ENCODE measurements at places on chromosomes 1 and 21.
A peak's percentile ranks its signal among the peaks of the same experiment; 100 is the strongest.

- H3K4me3 ChIP-seq: no peak overlapping the region
- H3K4me1 ChIP-seq: peaks cover 2% of the 10 kb centered on the region
- DNase-seq: peak; percentile 64
Observed at GRCh38 chr1:16204634-16205333, 7.7 kb downstream of the ARHGEF19 start.

- H3K4me3 ChIP-seq: no peak overlapping the region
- peaks cover 4% of the 10 kb centered on the region for H3K36me3 ChIP-seq
- H3K27me3 ChIP-seq: peaks cover 6% of the 10 kb centered on the region
- peaks cover 3% of the 10 kb centered on the region for H3K4me1 ChIP-seq
- H3K27ac ChIP-seq: no peak overlapping the region
Observed at GRCh38 chr1:58813361-58813760, 29.5 kb upstream of the JUN start.

DNA sequence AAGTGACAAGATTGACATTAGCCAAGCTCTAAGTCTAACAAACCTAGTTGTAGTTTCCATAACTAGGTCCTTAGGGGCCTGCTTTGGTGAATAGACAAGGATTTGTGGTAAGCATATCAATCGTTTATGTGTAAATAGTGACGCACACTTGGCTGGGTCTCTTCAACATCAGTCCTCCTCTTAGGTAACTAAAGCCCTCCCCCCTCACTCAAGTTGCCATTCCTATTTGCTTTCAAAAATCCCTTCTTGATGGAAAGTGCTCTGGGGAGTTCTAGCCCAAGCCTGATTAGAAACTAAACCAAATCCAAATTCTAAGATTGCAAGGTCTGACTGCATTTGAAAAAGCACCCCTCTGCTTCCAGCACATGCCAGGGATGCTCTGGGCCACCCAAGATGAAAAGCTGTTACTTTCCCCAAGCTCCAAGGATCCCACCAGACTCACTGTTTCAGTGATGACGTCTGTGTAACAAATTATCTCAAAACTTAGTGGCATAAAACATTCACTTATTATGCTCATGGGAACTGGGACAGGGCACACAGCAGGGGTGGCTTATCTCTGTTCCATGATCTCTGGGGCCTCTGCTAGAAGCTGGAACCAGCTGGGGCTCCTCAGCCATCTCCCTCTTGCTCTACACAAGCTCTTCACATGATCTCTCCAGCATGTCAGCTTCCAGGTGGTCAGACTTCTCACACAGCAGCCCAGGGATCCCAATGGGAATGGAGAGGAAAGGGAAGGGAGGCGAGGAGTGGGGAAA is 74.1 kb downstream of the RRAGC start:
- H3K36me3 ChIP-seq: no peaks in the 10 kb centered on the region
- H3K27me3 ChIP-seq: peaks cover 14% of the 10 kb centered on the region
- H3K4me1 ChIP-seq: peaks cover 81% of the 10 kb centered on the region
- peak overlapping the region; percentile 99 for H3K27ac ChIP-seq

- peaks cover 3% of the 10 kb centered on the region for H3K4me1 ChIP-seq
- H3K27ac ChIP-seq: no peak overlapping the region
- no peak overlapping the region for H3K4me3 ChIP-seq
- DNase-seq: no peak
Observed at GRCh38 chr1:81144240-81144825, 656.4 kb upstream of the ADGRL2 start.

GRCh38 chr1:119631433-119632102 is 16.5 kb downstream of the ZNF697 start:
- peaks cover 30% of the 10 kb centered on the region for H3K4me1 ChIP-seq
- H3K36me3 ChIP-seq: no peaks in the 10 kb centered on the region
- H3K4me3 ChIP-seq: peak overlapping the region; percentile 14
- peak; percentile 46 for DNase-seq

DNA sequence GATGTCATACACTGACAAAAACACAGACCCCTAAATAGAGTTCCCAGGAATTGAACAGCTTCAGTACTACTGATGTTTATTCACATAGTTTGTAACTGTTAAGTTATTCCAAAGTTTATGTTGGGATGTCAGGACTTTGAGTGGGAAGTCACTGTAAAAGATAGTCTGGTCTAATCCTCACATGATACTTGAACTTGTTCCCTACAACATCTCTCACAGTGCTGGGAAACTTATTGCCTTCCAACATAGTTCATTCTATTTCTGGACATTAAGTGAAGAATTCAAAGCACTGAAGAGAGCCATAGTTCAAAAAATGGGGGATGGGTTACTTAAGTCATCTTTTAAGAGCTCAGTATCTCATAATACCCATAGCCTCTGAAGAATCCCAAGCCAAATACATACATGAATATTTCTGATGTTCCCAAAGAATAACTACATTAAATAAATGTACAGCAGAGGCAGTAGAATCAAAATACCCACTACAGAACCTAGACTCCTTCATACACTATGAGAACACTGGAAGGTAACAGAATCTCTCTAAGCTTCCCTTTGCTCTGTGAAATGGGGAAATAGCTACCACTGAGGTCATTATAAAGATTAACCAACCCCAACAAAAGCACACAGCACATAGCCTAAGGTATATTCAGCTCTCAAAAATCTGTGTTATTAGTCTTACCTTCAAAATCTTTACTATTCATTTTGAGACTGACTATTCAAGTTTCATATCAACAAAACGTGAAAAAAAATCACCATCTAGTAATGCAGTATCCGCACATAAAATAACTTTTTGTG is 81.4 kb downstream of the ESRRG start:
- H3K27ac ChIP-seq: no peak overlapping the region
- H3K4me1 ChIP-seq: no peaks in the 10 kb centered on the region
- no peak for DNase-seq
- H3K27me3 ChIP-seq: no peaks in the 10 kb centered on the region
- H3K4me3 ChIP-seq: no peak overlapping the region
- no peaks in the 10 kb centered on the region for H3K36me3 ChIP-seq

GRCh38 chr1:173329726-173330125 is 122.6 kb upstream of the TNFSF4 start:
- H3K36me3 ChIP-seq: no peaks in the 10 kb centered on the region
- no peaks in the 10 kb centered on the region for H3K27me3 ChIP-seq
- H3K4me3 ChIP-seq: no peak overlapping the region
- H3K27ac ChIP-seq: no peak overlapping the region
- DNase-seq: no peak
- no peaks in the 10 kb centered on the region for H3K4me1 ChIP-seq

DNA sequence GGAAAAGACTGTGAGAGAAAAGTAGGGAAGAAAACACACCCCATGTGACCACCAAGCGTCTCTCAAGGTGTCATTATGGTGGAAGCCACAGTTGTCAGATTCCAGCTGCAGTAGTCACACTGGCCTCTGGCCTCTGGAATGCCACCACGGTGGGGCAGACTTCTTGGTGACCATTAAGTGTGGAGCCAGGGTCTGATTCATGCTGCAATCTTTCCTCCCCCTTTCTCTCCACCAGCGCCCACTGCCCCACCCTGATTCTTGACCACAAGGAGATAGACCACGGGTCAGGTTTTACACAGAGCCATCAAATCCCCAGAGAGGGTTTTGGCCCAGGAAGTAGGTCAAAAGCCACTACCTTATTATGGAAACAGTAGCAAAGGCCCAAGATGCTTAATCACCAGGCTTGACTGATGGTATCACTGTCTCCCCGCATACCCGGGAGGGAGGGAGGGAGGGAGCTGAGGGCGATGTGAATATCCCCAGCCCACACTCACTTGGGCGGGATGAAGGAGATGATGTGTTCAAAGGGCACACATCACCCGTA is 52.7 kb upstream of the GRHL3 start:
- no peak overlapping the region for H3K4me3 ChIP-seq
- no peaks in the 10 kb centered on the region for H3K36me3 ChIP-seq
- H3K27ac ChIP-seq: no peak overlapping the region
- H3K27me3 ChIP-seq: peaks cover 2% of the 10 kb centered on the region
- no peaks in the 10 kb centered on the region for H3K4me1 ChIP-seq
- no peak for DNase-seq

DNA sequence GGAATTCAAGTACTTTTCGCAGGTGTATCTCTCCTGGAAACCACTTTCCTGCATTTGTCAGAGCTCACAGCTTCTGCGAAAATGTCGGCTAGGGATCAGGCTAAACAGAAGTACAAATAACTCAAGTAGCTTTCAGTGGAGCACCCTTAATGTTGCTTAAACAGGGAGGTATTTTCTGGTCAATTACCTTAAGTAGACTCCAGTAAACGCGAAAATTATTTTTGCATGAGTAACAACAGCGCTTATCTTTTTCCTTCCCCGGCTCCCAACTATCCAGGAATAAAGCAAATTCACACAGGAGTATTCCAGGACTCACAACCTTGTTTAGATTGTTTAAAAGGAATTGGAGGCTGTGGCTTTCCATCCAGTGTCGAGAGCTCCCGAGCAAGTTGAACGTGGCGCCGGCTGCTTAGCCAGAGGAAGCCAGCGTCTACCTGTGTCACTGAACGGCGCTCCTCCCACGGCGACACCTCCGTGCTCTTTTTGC is 7.3 kb upstream of the SIM2 start:
- no peak for DNase-seq
- H3K4me1 ChIP-seq: peaks cover 23% of the 10 kb centered on the region
- H3K27me3 ChIP-seq: peaks cover 35% of the 10 kb centered on the region
- no peak overlapping the region for H3K27ac ChIP-seq

DNA sequence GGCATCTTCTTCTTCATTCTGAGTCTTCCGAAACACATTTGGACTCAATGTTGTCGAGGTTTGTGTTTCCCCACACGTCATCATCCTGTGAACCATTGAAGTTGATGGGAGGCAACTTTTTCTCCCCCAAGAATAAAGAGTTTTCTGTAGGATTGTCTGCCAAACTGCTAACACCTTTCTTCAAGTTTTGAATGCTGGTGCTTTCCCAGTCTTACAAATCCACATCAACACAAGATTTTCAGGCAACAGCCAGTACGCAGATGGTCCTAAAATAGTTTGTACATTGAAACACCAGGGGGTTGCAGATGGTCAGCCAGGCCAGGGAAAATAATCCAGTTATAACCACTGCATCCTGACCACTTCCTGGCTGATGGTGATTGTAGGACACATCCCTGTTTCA is 187.9 kb downstream of the DISC1 start:
- H3K4me3 ChIP-seq: no peak overlapping the region
- no peak overlapping the region for H3K27ac ChIP-seq
- H3K27me3 ChIP-seq: no peaks in the 10 kb centered on the region
- no peak for DNase-seq

Measured in glutamatergic neuron (in vitro differentiated cells).